ENCODE measurements at places on chromosomes 4 and X. TPM values are rescaled to one million over a fixed set of nuclear protein-coding genes. Genes with fewer than 3 reads are reported as not detected.
A peak's percentile ranks its signal among the peaks of the same experiment; 100 is the strongest.

DNA sequence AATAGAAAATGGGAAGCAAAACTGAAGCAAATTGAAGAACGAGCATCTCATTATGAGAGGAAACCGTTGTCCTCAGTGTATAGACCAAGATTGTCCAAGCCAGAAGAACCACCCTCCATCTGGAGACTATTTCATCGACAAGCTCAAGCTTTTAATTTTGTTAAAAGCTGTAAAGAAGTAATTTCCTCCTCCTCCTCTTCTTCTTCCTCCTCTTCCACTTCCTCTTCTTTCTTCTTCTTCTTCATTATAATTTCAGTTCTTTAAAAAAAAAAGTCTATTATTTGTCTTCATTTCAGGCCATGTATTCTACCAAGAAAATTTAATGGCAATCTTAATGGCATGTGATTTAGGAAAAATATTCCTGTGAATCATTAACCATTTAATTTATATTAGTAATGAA is 7.6 kb downstream of the PRIMPOL start:
- no peak for DNase-seq

DNA sequence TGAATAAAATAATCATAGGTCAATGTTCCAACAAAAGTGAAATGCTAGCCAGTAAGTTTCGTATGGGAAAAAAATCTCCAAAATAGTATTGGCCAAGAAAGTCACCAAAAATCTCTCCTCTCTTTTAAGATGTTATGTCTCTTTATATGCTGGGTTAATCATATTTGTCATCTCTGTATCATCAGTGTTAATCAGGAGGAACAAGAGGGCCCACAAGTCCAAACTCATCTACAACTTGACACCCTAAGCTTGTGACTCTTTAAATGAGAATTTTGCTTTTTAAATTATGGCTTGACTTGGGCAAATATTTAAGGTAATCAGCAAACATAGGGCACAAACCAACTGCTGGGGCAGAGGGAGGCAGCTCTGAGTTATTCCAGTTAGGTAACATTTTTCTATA is 75.5 kb downstream of the AMMECR1 start:
- no peak for DNase-seq

DNA sequence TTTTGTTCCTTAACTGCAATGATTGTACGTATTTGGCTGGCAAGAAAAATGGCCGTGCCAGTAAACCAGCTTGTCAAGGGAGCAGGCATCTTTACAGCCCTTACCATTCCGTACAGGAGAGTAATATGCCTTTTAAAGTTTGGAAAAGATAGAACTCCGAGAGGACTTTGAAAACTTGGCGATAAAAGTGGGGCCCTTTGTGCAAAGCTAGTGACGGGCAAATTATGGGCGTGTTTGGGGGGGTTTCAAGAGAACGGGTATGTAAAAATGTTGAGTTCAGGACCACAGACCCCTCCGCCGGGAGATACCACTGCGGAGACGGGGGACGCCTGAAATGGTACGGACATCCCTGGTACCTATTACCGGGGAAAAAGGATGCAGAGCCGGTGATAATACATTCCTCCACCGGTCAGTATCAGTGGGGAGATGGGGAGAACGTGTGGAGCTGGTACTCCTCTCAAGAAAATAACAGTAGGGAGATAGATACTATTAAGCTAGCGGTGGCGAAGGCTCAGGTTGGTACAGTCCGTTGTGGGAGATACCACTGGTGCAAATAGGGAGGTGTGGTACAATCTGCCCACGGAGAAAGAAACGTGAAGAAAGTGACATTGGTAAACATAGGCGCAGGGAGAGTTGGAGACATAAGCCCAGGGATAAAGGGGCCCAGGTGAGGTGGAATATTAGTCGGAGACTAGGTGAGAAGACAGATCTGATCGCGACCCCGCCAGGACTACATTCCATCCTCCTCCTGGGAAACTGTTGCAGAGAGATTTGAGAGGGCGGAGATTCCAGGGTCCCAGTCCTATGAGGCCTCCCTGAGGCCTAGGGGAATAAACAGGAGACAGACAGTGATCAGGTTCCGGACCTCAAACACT is 14.5 kb downstream of the SPACA5 start:
- peak; percentile 69 for DNase-seq

DNA sequence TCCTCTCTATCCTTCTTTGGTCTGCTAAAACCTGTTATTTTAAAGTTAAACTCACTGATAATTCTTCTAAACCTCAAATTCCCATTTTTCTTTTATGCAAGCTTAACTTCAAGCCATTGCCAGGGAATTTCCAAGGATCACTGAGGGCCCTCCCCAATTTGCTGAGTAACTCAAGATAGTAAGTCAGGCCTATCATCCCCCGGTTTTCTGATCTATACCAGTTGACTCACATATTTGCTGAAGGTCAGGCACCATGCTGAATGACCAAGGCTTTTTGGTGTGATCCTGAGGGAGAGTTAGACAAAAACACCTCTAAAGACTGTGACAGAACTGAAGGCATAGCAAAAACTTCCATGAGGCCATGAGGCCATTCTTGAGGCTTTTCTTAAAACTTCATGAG is 1301.9 kb downstream of the PCDH7 start:
- peak; percentile 24 for DNase-seq

- no peak for DNase-seq
These were observed 545.0 kb downstream of the GBA3 start for GRCh38 chr4:23237771-23238170.

DNA sequence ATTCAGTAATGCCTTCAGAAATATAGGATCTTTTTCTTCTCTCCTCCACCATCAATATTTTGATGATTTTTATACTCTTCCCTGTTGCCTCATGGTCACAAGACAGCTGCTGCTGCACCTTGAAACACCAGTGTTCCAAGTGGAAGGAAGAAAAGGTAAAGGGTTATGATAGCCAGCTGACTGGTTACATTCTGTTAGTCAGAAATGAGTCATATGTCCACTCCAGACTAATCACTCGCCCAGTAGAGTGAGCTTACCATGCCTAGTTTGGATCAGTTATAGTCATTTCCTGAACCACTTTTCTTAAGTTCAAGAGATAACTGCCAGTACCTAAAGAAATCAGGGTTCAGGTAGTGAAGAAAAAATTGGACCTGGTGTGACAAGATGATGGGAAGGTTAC is 532.3 kb upstream of the SMIM31 start:
- peak; percentile 51 for DNase-seq

- DNase-seq, result no peak
These were observed 1088.5 kb upstream of the INTU start for GRCh38 chr4:126544276-126544675.

DNA sequence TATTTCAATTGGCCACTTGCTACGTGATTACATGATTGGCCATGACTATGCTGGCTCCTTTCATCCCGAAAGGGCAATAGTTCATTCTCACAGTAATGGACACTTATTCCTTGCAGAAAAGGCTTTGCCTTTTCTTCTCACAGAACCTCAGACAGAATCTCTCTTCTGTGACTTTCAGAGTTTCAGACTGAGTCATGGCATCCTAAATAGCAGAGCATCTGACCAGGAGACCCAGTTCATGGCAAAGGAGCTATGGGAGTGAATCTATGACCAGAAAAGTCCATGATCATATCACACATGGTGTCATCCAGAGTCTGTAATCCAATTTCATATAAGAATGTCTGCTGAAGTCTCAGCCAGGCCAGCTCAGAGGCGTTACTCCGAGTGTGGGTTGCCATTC is 263.3 kb upstream of the CLNK start:
- DNase-seq, result no peak

DNA sequence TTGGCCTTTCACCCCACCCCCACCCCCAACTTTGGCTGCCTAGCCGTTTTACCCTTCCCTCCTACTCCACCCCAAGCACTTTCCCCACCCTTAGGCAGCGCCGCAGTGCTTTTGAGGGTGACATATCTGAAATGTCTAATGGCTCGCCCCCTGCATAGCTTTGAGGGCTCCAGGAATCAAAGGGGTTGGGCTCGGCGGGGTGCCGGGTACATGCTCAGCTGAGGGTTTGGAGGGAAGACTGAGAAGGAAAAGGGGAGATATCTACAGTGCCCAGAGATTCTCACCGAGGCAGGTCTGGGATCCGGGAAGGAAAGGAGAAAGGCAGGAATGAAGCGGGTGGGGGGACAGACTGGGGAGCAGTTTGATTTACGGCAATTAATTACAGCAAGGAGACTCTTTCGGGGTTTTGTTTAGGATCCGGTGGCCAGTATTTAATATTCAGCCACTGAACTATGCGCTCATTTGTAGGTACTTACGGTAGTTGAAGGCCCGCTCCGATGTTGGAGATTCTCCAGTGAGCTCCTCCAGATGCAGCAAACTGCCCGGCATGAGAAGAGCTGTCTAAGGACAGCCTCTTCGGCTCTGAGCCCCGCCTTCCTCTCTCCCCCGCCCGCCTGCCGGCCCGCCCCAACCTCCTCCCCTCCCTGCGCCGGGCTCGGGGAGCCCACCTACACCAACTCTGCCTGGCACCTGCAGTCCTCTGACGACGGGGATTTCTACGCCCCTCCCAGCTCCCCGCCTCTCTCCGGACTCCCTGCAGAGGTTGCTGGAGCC is at the start of gene IGSF1:
Gene IGSF1, minus strand, starts transcription at position 569 of the 774 bp plus-strand sequence. CDS start 2,632 bp downstream, outside the sequence.
- DNase-seq, result peak; percentile 47

- peak; percentile 91 for DNase-seq
These were observed at the start of gene ALG13 for GRCh38 chrX:111680988-111681779. Gene ALG13 (plus strand): TSS chrX:111681170. CDS start chrX:111681219, 49 bp downstream.

GRCh38 chr4:113478032-113478431 is 283.5 kb downstream of the CAMK2D start:
- no peak for DNase-seq

GRCh38 chr4:185263419-185263818 is 54.0 kb downstream of the SNX25 start:
- DNase-seq, result no peak

RNF175 gene
- not detected for total RNA-seq

IL15 gene
- 8.1 TPM for total RNA-seq

CENPI gene
- total RNA-seq, result 69.2 TPM

FOXO4 gene
- total RNA-seq, result 4.2 TPM

COL25A1 gene
- total RNA-seq, result not detected

EREG gene
- 1.6 TPM for total RNA-seq
